Activated CD8-positive, alpha-beta memory T cell treated with anti-CD3 and anti-CD28 coated beads for 48 hours (primary cell): ENCODE measurements at places on chromosomes 13 and 19.

- DNase-seq: no peak
Measured at GRCh38 chr13:110737555-110737954, 24.1 kb downstream of the ING1 start.

GRCh38 chr19:31098836-31099235 is 250.4 kb downstream of the TSHZ3 start:
- no peak for DNase-seq

DNA sequence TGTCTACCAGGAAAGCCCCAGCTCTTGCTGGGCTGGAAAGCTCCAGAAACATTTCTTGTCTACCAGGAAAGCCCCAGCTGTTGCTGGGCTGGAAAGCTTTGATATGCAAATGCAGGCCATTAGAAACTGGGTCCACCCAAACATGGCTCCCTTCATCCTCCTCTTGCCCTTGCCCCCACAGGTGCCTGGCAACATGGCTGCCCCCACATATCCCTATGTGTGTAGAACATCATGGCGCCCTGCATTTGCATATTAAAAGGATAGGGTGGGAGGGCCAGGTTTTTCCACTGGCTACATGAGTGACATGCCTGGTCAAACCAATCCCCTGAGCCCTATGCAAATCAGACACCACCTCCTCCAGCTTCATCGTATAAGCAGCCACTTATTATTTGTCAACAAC is 455.4 kb upstream of the ARGLU1 start:
- no peak for DNase-seq

- DNase-seq: peak; percentile 33
Measured at GRCh38 chr19:41753936-41754529, 1.3 kb upstream of the CEACAM6 start.

DNA sequence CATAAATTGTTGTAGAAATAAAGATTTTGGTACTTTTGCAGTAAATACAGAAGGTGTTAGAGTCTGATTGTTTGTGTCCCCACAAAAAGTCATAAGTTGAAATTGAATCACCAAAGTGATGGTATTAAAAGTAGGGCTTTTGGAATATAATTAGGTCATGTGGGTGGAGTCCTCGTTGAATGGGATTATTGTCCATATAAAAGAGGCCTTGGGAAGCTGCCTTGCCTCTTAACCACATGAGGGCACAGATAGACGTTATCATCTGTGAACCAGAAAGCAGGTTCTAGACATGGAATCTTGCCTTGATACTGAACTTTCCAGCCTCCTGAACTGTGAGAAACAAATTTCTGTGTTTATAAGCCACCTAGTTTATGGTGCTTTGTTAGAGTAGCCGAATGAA is 186.8 kb downstream of the PRR20E start:
- DNase-seq: no peak

DNA sequence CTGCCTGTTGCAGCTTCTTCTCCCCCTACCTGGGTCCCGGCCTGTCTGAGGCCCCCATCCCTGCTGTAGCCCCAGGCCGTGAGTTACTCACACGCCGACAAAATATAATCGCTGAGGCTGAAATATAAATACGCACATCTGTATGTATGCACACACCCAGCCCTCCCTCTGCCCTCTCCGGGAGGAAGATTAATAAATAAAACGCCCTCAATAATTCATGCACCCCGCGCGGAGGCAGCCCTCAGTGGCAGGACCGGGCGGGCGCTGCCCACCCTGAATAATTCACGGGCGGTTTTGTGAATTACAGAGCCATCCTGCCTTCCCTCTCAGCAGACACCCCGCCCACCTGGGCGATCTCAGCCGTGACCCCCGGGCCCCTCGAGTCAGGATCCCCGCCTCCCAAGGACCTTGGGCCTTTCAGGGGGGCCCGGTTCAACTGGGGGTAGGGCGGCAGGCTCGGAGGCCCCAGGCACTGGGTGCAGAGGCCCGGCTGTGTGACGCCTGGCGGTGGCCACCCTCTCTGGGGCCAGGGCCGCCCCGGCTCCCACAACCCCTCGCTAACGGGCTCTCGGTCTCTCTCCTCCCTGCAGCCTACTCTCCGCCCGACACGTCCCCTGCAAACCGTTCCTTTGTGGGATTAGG is 24.2 kb downstream of the SMIM24 start:
- no peak for DNase-seq

DNA sequence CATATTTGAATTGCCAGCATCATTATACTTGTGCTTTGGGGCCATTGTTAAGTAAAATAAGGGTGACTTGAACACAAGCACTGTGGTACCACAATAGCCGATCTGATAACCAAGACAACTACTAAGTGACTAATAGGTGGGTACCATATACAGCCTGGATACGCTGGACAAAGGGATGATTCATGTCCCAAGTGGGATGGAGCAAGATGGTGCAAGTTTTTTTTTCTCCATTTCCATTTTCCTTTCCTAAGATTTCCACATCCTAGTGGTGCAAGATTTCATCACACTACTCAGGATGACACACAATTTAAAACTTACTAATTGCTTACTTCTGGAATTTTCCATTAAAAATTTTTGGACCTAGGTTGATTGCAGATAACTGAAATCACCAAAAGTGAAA is 15.1 kb downstream of the BRCA2 start:
- DNase-seq: no peak

- no peak for DNase-seq
Measured at GRCh38 chr19:41932720-41933332, 4.6 kb upstream of the ERFL start.

DNA sequence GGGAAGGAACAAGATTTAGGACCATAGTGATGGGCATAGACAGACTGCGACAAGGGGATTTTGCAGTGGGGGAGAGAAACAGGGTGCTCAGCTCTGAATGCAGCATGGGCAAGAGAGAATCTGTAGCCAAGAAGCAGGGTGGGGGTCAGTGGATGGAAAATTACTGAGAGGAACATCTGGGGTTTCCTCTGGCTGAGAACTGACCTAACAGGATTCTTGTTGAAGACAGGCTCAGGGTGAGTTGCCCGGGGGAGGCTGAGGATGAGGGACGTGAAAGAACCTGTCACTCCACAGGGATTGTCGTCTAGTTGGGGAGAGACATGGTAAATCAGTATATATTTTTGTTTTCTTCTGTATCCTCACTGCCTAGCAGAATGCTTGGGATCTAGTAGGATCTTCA is 118.7 kb upstream of the PEG3 start:
- DNase-seq: no peak

DNA sequence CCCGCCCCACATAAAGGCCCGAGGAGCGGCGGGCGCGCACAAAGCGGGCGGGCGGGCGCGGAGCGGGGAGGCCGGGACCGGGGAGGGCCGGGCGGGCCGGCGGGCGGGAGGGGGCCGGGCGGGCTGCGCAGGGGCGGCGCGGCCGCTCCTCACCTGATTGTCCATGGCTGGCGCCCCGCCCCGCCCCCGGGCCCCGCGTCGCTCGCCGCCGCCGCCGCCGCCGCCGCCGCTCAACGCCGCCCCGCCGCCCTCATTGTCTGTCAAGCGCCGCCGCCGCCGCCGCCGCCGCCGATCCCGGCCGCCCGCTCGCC is 200 bp downstream of the MLLT1 start:
- no peak for DNase-seq

- DNase-seq: no peak
Measured at GRCh38 chr13:41995336-41995735, 34.4 kb upstream of the VWA8 start.

- no peak for DNase-seq
Measured at GRCh38 chr19:31351056-31351854, 2.0 kb upstream of the TSHZ3 start.

DNA sequence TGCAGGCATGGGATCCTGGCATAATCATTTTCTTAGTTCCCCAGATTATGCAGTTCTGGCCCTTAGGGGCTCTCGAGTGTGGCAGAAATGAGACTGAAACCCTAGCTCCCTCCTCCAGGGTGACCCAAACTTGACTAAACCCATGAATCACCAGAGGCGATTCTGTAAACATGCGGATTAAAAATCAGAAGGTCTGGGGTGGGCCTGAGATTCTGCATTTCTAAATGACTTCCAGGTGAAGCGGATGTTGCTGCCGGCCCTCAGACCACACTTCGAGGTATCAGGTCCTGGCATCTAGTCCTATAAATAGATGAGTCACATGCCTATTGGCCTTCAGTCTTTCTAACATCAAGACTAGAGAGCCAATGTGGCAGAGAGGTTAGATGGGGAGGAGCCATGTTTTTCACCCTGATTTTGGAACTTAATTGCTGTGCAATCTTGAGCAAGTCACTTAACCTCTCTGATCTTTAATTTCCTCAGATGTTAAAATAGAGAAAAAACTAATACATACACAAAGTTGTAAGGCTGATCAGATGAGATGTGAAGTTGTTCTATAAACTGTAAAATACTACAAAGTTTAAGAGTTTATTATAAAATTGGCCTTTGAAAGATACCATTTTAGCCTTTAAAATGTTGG is 431.2 kb downstream of the FOXO1 start:
- no peak for DNase-seq

DNA sequence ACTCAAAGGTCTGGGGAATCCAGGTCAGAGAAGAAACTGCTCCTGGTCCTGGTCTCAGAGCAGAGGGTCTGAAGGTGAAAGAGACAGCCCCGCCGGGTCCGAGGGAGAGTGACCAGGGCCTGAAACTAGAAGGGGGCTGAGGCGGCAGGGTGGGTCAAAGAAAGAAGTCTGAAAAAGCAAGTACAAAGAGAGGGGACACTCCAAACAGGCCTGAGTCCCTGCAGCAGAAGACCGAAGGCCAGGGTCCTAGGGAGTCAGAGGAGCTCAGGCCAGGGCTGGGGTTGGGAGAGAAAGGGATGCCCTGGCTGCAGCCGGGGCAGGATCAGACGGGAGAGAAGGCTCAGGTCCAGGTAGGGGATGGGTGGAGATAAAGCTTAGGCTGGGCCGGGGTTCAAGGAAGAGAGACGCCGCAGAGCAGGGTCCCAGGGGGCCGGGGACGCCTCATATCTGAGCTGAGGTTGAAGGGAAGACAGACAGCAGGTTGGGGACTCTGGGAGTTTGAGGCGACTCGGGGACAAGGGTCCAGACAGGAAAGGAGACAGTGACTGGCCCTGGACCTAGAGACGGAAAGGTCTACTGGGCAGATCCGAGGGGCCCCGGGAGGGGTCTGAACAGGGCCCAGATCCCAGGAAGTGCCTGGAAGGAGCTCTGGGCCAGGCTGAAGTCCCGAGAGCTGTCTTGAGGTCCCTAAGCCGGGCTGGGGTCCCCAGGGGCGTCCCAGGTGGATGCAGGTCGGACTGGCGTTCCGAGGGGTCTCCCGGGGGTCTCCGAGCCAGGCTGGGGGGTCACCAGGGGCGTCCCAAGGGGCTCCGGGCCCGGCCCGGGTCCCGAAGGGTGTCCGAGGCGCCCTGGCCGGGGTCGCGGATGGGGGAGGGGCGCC is 795 bp downstream of the MLLT1 start:
- DNase-seq: no peak

- no peak for DNase-seq
Measured at GRCh38 chr19:56917529-56917928, 77.0 kb upstream of the PEG3 start.

- DNase-seq: no peak
Measured at GRCh38 chr19:54142166-54142780, 4.7 kb downstream of the CNOT3 start.

GRCh38 chr13:75760131-75761021 is 124.2 kb downstream of the LMO7 start:
- no peak for DNase-seq

DNA sequence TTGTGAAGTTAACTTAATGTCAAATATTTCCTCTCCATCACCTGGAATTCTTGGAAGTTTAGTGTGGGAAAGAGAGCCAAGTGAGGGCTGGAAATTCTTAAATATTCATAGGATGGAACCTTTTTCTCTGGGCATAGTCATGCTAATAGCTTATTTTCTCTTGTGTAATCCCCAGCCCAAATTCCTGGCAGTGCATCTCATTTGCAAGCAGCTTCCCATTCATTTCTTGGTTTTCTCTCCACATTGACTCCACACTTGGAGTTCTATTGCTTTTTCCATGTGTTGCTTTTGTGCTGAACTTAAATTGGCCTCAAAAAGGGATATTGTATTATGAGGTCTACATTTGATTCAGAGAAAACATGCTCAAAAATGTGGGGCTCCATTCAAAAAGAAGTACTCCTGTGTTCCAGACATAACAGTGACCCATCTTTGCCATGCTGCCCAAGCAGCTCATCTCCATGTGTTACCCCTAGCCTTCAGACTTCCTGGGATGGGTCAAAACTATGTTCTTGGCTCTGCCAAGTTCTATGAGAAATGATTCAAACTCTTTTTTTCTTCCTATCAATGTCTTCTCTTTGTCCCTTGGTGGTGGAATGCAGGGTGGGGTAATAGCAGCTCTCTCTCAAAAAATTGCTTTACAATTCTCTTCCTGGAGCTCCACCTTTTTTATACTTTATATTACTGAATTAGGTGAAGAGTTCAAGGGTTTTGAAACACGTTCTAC is 2471.5 kb downstream of the PCDH9 start:
- no peak for DNase-seq

DNA sequence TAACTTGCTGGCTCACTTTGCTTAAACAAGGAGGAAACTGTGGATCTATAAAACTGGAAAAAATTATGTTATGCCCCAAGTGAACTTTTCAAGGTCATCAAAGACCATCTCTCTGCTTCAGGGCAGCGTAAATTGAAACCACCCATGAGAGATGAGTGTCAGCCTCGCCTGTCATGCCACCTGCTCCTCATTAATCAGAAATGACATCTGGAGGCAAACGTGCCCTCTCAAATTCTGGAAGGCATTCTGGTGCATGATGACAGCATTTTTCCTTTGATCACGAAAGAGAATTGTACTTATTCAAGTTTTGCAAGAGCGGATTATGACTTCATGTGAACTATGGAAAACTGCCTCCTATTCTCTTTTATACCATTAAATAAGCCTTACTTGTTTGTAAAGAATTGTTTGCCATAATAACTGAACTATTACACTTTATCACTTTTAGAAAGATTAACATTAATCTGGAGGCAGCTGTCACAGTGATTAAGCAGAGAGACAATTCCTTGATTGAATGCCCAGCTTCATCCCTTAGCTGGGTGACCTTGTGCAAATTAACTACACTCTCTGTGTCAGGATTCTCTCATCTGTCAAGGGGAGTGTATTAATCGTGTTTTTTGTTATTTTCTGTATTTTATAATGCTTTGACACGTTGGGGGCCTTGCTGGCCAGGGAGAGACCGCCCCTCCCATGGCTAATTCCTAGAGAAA is 17.0 kb upstream of the SACS start:
- no peak for DNase-seq

- DNase-seq: no peak
Measured at GRCh38 chr13:102440259-102440936, 38.5 kb upstream of the FGF14 start.

GRCh38 chr13:31824705-31825517 is 85.6 kb downstream of the RXFP2 start:
- DNase-seq: no peak

DNA sequence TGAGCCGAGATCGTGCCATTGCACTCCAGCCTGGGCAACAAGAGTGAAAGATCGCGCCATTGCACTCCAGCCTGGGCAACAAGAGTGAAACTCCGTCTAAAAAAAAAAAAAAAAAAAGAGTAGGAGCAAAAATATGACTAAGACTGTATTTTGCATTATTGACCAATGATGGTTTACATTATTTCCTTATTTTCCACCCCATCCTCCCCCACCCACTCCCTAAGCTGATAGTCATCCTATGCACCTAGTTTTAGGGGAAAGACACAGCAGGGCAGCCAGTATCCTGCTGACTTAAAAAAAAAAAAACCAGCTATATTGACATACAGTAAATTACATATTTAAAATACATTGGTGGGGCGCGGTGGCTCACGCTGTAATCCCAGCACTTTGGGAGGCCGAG is 25.1 kb downstream of the VAV1 start:
- DNase-seq: no peak

GRCh38 chr13:36428086-36428485 is 4.2 kb upstream of the CCNA1 start:
- DNase-seq: no peak
